ENCODE measurements at places on chromosomes 7 and 10.

- DNase-seq: no peak
Measured at GRCh38 chr10:127979045-127979444, 72.1 kb downstream of the PTPRE start.

- no peak for DNase-seq
Measured at GRCh38 chr7:5477723-5478531, 54.3 kb upstream of the TNRC18 start.

DNA sequence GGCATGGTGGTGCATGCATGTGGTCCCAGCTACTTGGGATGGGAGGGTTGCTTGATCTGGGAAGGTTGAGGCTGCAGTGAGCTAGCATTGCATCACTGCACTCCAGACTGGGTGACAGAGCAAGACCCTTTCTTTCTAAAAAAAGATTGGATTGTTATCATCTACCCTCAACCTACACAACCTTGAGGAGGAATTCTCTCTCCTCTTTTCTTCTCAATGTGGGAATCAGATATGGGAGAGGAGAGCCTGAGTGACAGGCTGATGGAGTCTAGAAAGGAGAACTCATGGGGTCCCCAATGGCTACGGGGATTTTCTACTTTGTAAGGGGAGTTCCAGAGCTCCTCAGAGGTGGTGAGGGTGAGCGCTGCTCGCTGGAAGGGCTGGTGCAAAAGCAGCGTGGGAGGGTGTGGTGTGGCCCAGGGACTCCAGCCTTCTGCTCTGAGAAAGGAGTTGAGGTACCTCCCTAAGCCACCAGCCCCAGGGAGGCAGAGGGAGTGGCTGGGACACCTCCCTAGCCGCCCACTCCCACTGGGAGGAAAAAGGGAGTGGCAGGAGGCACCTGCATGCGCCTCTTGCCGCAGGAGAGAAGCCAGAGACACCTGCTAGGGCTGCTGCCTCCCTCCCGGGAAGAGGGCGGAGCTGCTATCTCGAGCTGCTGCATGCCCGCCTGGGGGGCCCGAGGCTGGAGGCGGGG lies 48.4 kb downstream of the GATA3 start:
- DNase-seq: no peak

GRCh38 chr10:104895981-104896380 lies 254.9 kb downstream of the SORCS3 start:
- DNase-seq: no peak

GRCh38 chr10:98238391-98238790 lies 29.6 kb downstream of the LOXL4 start:
- no peak for DNase-seq

GRCh38 chr7:66626331-66626934 lies 2.2 kb upstream of the KCTD7 start:
- no peak for DNase-seq

GRCh38 chr7:4010923-4011656 lies 671.0 kb upstream of the FOXK1 start:
- no peak for DNase-seq

GRCh38 chr10:11150231-11150731 lies 132.6 kb downstream of the CELF2 start:
- peak; percentile 36 for DNase-seq

- DNase-seq: no peak
Measured at GRCh38 chr7:46355331-46355730, 434.3 kb upstream of the IGFBP3 start.

GRCh38 chr10:113127261-113127900 lies 177.3 kb downstream of the TCF7L2 start:
- no peak for DNase-seq

DNA sequence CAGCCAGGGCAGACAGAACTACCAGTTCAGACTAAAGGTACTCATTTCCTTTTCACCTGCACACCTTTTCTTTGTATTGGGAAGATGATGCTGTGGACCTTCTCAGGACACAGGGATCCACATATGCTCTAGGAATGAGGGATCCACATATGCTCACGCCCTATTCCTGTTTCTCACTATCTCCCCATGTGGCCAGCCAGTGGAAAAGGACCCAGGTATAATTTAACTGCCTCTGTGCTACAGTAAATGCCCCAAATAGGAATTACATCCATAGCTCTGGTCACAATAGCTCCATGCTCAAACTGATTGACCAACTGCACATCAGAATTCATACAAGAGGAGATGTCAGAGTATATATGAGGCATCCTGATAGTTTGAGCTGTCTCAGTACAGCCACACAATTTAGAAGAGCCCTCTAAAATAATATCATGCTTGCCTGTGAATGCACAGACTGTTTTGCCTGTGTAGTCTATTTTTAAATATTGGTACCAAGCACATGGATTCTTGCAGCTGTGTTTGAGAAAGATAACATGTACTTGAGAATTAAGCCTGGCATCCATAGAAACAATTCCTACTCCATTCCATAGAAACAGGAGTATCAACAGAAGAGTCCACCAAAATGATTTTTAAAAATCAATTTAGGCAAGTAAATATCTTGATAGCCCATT lies 43.7 kb downstream of the CTTNBP2 start:
- no peak for DNase-seq

DNA sequence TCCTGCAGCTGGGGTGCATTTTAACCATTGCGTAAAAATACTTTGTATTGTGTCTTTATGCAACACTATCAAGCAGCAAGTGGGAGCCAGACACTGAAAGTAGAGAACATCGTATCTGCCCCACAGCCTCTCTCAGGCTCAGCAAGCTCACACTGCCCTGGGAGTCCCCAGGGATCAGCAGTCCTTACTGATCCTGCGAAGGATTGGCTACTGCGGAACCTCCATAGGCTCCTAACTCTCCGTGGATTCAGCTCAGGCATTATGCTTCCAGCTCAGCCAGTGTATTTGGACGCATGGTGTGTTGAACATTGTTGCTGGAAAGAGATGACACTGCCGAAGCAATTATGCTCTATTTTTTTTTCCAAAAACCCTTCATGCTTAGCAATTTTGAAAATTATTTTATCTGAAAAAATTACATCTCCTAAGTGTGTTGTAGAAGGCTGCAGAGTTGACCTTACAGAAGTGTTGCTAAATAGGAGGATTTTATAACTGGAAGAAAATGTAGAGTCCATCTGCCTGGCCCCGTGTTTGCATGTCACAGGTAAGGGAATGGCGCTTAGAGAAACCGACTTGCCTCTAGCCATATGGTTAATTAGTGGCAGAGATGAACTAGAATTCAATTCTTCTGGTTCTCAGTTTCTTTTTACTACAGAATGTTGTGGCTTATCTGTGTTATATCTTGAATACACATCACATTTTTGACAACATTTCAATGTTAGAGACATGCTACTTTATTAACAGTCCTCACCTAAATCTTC lies 276.4 kb upstream of the COBL start:
- DNase-seq: no peak

DNA sequence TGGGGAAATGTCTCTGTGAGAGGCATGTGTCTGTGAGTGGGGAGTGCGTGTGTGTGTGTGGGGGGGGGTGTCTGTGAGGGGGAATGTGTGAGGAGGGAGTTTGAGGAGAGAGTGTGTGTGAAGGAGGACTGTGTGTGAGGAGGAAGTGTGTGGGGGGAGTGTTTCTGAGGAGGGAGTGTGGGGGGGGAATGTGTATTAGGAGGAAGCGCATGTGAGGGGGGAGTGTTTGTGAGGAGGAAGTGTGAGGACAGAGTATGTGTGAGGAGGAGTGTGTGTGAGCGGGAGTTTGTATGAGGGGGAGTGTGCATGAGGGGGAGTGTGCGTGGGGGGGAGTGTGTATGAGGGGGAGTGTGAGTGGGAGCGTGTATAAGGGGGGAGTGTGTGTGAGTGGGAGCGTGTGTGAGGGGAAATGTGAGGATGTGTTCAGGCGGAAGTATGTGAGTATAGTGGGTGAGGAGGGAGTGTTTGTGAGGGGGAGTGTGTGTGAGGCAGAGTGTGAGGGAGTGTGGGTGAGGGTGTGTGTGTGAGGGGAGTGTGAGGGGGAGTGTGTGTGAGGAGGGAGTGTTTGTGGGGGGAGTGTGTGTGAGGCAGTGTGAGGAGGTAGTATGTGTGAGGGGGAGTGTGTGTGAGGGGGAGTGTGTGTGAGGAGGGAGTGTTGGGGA lies 21.8 kb upstream of the PTPRN2 start:
- no peak for DNase-seq

DNA sequence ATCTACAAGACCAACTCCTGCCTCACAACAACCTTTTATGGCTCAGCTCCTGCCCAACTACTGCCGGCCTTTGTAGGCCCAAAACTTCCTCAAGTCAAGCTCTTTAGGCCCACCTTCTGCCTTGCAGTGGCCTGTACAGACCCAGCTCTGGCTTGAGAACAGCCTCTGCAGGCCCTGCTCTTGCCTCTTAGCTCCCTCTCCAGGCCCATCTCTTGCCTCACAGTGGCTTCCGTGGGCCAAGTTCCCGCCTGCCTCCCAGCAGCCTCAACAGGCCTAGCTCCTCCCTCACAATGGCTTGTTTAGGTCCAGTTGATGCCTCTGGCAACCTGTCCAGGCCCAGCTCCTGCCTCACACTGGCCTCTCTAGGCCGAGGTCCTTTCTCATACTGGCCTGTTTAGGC lies 32.4 kb upstream of the VKORC1L1 start:
- no peak for DNase-seq

GRCh38 chr10:52387744-52388143 lies 73.7 kb downstream of the DKK1 start:
- DNase-seq: no peak

DNA sequence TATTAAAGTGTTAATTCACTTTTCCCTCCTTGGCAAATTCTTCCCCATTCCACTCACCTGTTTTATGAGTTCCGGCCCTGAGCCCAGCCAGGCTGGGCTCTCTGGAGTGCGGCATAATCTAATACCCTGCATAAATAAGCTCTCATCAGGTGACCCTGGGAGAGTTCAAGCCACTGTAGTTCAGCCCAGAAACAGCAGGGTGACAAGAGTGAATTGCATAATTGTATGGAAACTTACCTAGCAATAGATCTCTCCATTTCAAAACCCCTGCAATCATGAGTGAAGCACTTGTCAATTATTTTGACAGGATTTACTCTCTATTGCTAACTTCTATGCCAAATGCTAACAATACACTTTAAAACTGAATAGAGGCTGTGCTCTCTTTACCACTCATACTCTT lies 94.7 kb downstream of the OSBPL3 start:
- no peak for DNase-seq

DNA sequence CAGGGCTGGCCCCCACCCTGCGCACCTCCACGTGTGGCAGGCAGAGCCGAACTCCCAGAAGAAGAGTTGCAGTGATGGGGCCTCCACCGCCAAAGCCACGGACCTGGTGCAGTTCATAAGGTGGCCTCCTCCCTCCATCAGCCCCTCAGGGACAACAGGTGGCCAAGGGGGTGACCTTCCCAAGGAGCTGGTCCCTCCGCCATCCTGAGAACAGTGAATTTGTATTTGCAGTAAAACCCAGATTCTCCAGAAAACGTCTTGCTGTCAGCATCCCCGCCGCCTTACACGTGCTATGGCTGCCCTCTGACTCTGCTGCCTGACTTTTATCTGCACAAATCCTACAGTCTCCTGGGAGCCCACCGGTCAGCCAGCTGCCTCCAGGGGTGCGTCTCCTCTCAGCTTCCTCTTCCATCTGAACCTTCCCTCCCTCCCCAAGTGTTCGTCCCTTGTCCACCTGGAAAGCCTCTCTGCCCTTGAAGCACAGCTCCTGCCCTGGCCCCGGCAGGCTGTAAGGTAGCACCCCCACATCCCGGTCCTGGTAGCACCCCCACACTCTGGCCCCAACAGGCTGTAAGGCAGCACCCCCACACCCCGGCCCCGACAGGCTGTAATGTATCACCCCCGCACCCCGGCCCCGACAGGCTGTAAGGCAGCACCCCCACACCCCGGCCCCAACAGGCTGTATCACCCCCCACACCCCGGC lies 311.8 kb downstream of the PTPRN2 start:
- DNase-seq: no peak

DNA sequence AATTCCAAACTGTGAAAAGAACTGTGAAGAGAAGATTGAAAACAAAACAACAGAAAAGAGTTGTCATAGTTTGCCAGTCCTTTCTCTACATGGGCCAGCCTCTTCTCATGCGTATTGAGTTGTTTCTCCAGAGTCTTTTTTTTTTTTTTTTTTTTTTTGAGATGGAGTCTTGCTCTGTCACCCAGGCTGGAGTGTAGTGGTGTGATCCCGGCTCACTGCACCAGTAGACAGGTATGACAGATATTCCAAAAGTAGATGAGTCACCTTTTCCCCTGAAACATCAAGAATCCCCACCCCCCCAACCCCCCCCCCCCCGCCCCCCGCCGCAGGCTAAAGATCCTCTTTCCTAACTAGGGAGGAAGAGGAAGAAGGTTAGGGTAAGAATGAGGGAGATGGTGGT lies 15.6 kb upstream of the KMT2C start:
- no peak for DNase-seq

DNA sequence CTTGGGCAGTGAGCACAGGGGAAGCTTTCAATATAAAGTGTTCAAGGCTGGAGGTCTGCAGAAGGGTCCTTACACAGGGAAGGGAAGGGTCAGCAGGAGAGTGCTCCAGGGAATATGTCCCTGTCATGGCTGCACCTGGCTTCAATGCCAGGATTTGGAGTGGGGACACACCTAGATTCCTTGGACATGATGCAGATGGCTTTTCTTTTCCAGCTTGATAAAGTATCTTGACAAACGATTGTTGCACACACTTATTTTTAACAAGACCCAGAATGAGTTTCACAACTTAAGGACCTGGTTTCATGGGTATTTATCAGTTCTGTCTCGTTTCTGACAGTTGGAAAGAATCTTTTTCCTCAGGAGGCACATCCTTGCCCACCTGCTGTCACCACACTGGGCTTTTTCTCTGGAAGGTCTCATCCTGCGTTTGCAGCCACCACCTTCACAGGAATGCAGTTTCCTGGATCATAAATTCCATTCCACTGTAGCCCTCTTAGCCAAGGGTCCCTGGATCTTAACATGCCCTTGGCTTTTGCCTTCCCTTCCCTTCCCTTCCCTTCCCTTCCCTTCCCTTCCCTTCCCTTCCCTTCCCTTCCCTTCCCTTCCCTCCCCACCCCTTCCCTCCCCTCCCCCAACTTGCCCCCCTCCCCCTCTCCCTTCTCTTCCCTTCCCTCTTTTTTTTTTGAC lies 21.7 kb downstream of the SRRM3 start:
- DNase-seq: no peak

DNA sequence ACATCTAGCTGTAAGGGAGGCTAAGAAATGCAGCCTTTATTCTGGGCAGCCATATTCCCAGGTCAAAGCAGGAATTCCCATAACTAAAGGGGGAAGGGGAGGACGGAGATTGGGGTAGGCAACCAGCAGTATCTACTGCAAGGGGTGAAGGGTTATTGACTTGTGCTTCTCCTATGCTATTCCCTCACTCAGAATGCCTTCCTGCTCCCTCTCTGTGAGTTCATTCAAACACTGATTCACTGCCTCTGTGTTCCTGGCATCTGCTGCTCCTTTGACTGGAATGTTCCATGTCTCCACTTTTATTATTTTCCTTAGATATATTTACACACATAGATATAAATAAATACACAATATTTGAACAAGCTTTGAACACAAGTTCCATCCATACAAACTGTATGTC lies 11.1 kb downstream of the HTR7 start:
- no peak for DNase-seq

- DNase-seq: no peak
Measured at GRCh38 chr7:104509874-104510273, 181.5 kb downstream of the LHFPL3 start.

DNA sequence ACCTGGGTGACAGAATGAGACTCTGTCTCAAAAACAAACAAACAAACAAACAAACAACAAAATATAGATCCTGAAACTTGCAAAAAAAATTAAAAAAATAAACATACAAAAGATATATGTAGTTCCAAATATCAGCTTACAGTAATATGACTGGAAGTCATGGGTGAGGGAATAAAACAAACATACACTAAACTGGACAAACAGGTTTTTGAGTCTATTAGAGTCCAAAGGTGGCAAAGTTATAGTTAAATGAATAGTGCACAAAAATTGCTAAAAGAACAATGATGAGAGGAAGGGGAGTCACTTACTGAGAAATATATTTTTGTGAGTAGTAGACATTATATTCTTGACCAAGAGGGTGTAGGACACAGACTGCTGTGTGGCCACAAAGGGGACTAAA lies 16.7 kb upstream of the RSBN1L start:
- DNase-seq: no peak
